ENCODE measurements at places on chromosomes 16 and 17.

GRCh38 chr17:81814748-81815645, 11.0 kb downstream of the GCGR start:
- no peak for DNase-seq

DNA sequence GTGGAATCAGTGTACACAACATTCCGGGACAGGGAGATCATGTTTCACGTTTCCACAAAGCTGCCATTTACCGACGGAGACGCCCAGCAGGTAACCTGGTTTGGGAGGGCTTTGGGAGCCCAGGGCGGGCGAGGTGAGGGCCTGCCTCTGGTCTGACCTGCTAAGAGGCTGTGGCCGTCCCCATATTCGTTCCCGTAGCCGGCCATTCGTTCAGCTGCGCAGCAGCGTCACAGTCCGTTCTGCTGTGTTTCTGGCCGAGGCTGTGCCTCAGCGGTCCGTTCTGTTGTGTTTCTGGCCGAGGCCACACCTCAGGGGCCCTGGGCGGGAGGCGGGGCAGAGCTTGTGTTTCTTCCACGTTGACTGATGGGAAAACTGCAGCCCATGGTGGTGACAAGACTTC, 68.0 kb downstream of the OR1D5 start:
- DNase-seq = no peak

DNA sequence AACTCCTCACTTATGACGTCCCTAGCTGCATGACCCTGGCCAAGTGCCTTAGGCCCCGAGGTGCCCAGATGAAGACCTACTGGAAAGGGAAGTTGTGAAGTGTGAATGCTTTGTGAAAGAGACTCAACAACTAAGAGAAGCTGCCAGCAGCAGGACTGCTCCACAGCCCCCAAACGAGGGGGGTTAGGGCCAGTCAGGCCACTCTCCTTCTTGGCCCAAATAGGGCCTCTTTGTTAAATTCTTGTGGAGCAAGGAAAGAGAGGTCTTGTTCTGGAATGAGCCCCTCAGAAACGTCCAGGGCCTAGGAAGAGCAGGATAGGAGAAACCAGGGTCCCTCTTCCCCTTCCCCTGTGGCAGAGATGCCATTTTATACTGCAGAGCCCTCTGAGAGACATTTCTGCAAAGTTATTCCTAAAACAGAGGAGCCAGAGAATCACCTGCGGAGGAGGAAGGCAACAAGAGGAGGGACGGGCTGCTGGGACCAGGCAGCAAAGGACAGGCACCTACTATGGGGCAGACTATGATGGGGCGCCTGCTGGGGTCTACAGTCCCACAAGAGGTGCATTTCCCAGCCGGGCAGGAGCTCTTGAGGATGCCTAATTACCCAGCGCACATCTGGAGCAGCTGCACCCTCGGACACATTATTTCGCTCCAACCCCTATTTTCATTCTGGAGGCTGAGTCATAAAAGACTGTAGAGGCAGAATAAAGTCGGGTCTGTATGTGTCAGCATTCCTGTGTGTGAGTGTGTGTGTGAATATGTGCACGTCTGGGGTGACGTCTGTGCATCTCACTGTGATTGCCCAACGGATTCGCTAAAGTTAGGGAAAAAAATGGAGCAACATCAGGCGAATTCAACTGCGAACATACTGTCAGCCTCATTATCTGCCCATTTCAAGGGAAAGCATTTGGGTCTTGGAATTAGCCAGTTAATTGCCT, 11.4 kb upstream of the HOXB9 start:
- DNase-seq = no peak

- no peak for DNase-seq
Measured at GRCh38 chr17:17420082-17420481, 56.7 kb upstream of the MED9 start.

- DNase-seq = no peak
Measured at GRCh38 chr17:38329808-38330730, 13.7 kb downstream of the GPR179 start.
